ENCODE measurements at places on chromosomes 11 and 22.

- DNase-seq = no peak
Measured at GRCh38 chr22:29707010-29707409, 12.8 kb upstream of the CABP7 start.

- DNase-seq = no peak
Measured at GRCh38 chr22:48545987-48546386, 1281.7 kb downstream of the BRD1 start.

- DNase-seq = no peak
Measured at GRCh38 chr11:36672815-36673450, 74.9 kb upstream of the RAG2 start.

- no peak for DNase-seq
Measured at GRCh38 chr11:85626496-85626895, 648 bp downstream of the DLG2 start.

DNA sequence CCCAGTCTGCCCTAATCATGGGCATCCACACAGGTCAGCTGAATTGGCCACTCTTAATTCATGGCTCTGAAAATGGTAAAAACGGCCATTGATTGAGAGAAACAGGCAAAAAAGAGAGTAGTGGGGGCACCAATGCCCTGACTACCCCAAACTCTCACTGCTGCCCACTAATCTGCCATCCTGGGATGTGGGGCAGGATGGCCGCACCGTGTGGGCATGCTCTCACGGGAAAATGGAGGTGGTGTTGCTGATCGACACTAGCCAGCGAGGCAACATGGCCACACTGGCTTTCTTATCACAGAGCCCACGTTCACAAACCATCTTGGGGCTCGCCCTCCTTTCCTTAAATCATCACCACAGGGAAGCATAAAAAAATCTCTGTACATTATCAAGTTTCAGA, 11.2 kb upstream of the TUB start:
- DNase-seq = no peak

DNA sequence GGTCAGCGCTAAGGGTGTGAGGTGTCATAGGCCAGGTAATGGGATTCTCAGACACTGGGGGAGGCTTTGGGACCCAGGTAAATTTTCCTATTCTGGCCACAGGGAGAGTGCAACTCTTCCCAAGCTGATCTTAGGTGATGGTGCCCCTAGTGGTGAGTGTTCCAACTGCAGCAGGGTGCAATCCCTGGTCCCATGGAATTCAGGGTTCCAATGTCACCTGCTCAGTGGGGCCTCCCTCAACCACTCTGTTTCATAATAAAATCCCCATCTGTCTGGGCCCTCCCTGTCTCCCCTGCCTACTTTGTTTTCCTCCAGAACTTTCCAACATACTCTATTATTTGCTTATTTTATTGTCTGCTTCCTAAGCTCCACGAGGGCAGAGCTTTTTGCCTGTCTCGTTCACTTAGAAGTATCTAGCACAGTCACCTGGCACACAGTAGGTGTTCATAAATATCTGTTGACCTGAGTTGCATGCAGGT, 2.9 kb upstream of the SGSM1 start:
- DNase-seq = peak; percentile 56

DNA sequence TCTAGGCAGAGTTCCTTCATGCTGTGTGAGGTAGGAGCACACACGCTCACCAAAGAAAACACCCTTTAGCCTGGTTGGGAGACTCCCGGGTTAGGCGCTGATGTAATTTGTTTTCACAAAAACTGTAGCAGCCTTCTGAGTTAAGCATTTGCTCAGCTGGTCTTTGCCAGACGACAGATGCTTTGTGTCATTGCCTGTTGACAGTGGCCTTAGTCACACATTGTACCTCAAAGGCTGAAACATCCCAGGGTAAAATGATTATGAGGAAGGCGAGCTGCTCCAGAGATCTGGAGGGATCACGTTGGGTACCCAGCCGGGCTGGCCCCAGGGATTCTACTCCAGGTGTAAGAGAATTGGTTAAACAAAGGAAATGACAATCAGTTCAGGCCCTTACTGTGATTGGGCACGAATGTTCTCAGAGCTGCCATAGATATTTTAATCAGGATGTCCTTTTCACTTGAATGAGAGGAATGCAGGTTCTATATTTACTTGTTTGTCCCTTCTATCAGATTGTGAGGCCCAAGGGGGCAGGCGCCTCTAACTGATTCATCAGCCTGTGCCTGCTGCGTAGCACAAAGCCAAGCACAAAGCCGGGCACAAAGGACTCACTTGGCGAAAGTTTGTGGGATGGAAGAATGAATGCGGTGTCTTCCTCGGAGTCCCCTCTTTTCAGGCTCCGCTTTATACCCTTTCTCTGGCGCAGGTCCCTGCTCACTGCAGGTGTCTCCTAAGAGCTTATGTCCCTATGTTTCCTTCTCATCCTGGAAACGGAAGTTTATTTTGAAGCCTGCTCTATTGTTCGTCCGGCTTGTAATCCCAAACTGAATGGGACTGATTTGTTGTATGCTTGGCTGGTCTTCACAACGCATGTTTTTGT, 47.1 kb downstream of the ADM start:
- no peak for DNase-seq

GRCh38 chr11:22930816-22931594, 70.7 kb upstream of the CCDC179 start:
- DNase-seq = no peak

- DNase-seq = no peak
Measured at GRCh38 chr22:26168939-26169314, 335 bp upstream of the SEZ6L start.

GRCh38 chr22:47088480-47089158, 326.2 kb downstream of the TBC1D22A start:
- no peak for DNase-seq

Measured in activated gamma-delta T cell treated with Interleukin-2 at 50 U/mL for 16 hours (primary cell).